ENCODE measurements at places on chromosomes 13 and 19.

- DNase-seq = no peak
Observed at GRCh38 chr13:21846605-21847004, 175.7 kb downstream of the FGF9 start.

- DNase-seq = no peak
Observed at GRCh38 chr13:38376546-38376945, 26.9 kb downstream of the UFM1 start.

DNA sequence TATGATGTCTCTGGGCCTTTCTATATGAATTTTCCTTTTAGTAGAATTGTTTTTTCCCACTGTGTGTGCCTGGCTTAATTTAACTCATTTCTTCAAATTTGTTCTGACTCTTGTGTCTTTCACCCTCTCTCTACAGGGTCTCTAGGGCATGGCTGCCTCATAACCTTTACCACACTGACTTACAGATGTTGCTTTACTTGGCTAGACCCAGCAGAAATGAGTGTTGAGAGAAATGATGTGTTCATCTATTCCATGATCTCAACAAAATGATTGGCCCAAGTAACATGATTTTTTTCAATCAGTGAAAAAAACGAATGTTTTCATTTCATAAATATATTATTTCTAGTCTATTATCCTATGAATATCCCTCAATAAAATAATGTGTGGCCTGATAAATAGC is 195.0 kb downstream of the GPC5 start:
- DNase-seq = no peak

DNA sequence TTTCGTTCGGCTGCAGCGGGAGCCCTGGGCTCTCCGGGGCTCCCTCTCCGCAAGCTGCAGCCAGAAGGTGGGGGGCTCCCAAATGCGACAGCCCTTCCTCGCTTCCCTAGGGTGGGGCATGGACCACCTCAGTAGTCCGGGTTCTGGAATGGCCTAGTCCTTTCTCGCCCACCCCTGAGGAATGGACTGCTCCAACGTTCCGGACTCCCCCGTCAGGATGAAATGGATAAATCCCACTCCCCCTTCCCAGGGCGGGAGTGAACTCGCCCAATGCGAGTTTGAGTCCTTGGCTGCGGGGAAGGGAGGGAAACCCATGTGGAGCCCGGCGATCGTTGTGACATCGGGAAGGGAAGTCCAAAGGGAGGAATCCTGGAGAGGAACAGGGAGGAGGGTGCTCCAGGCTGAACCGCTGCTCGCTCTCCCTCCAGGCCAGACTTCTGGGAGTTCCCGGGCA is 5.5 kb downstream of the HRC start:
- DNase-seq = peak; percentile 70

- DNase-seq = peak; percentile 59
Observed at GRCh38 chr19:46745521-46746280, at the start of gene FKRP. Gene FKRP (plus strand): TSS chr19:46746057. CDS start chr19:46755451, 9,394 bp downstream.

- DNase-seq = peak; percentile 12
Observed at GRCh38 chr13:19071161-19071936, 110.3 kb downstream of the TUBA3C start.

DNA sequence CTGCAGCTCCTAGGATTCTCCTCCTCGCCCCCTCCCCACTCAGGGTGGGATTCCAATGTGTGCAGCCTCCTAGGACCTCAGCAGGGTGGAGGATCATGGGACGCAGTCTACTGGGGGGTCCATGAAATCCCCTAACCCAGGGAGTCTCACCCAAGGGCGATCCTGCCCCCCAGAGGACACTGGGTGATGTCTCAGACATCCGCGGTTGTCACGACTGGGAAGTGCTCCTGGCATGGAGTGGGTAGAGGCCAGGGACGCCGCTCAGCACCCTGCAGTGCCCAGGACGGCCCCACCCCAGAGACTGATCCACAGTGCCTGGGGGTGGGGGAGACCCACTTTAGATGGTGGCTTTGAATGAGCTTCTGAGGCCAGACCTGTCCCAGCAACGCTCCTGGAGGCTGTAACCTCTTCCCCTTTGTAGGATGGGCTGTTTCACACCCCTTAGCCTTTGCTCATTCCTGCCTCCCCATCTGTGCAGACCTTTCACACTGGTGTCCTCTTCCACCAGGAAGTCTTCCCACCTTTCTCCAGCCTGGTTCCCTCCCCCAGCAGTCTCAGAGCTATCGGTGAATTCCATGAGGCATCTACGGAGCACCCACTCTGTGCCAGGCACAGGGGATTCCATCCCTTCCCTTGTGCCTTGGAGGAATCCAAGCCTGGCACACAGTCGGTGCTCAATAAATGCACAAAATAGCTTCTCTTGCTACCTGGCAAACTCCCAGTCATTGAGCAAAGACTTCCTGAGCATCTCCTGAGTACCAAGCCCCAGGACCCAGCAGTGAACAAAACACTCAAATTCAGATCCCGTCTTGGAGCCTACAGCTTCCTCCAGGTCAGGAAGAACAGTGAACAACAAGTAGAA is 10.5 kb downstream of the SMIM24 start:
- no peak for DNase-seq

GRCh38 chr19:30959011-30959410 is 390.2 kb downstream of the TSHZ3 start:
- no peak for DNase-seq

GRCh38 chr19:33535226-33535625 is 13.6 kb upstream of the PEPD start:
- DNase-seq = no peak

All from liver (tissue), 10 donors.